Fibroblast of lung (primary cell): ENCODE measurements at places on chromosomes 3 and 15. TPM values are rescaled to one million over a fixed set of nuclear protein-coding genes. Genes with fewer than 3 reads are reported as not detected.

- DNase-seq = peak; percentile 88
Measured at GRCh38 chr3:65713016-65713415, 325.7 kb downstream of the MAGI1 start.

DNA sequence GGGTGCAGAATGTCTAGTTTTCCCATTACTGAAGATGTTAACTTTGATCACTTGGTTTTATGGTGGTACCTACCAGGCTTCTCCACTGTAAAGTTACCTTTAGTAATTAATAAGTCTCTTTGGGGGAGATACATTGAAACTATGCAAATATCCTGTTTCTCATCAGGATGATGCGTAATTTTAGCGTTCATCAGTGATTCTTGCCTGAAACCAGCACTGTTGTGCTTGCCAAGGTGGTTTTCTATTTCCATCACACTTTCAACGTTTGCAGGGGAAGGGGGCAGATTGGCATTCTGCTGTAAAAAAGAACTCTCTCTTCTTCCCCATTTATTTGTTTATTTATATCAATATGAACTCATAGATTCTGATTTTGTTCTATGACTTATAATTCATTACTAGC is 61.0 kb downstream of the SSR3 start:
- no peak for DNase-seq

DNA sequence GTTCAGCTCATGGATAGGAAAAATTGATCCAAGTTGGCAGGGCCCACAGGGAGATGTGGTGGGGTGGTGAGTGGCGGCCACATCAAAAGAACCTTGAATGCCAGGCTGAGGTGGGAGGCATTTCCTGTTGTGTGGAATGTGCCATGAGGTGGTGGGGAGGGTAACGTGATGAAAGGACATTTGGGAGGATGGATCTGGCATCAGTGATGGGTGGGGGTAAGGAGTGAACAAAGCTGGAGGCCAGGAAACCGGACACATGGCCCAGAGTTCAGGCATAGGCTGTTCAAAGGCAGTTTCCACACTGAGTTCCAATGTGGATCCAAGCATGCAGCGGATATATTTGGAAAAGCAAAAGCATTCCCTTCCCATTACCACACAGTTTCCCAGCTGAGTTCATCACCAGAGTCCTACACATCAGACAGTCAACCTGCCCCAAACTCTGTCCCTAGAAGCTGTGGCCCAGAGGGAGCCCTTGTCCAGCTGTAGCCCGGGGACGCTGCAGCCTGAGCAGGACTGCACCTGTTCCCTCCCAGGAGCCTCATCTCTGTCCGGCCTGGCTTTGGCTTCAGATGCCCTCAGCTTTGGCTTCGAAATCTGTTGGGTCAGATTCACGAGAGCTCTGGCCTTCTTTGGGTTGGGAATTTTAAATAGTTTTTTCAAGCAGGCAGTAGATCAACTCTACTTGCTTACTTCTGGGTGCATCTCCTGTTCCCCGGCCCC is 37.8 kb upstream of the GOLGA6B start:
- no peak for DNase-seq

GRCh38 chr3:7397097-7397496 is 536.2 kb downstream of the GRM7 start:
- no peak for DNase-seq

GRCh38 chr15:48555241-48555881 is 90.1 kb downstream of the FBN1 start:
- DNase-seq = peak; percentile 87

DNA sequence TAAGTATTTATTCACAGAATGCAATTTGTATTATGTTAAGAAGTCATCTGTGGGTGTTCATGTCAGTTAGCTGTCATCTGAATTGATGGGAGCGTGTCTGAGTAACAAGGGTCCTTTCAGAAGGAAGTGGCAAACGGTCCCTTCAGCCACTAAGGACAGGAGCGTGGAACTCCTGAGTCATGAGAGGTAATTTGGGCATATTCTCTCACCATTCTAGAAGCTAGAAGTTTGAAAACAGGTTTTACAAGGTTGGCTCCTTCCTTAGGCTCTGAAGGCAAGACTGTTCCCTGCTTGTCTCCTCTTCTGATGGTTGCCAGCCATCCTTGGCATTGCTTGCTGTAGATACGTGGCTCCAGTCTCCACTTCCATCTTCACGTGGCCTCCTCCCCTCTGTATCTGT is 19.7 kb downstream of the ABHD2 start:
- DNase-seq = no peak

DNA sequence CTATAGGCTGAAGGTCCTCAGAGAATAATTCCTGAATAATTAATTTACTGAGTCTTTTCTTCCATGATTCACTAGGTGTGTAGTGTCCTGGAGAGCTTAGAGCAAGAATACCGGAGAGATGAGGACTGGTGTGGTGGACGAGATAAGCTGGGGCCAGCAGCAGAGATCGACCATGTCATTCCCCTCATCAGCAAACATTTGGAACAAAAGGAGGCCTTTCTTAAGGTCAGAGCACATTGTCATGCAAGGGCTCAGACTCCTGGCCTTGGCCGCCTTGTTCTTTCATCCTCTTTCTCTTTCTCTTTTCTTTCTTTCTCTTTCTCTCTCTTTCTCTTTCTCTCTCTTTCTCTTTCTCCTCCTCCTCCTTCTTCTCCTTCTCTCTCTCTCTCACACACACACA is 291.4 kb upstream of the UMPS start:
- no peak for DNase-seq

DNA sequence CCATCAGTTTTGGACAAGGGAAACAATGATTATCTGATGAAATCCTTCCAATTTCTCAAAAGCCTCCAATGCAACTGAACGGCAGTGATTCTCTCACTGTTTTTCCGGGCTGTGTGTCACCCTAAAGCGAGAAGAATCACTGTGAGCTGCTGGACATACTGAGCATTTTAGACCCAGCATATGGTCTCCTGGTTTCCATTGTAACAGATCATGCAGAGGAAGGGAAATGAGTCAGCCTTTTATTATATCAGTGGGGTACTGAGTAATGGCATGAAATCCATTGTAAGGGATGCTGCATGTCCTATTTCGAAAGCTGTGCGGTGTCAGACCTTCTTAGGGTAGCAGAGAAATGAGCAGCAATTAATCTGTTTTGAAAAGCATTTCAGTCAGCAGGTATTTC is 287.1 kb downstream of the IL5RA start:
- no peak for DNase-seq

DNA sequence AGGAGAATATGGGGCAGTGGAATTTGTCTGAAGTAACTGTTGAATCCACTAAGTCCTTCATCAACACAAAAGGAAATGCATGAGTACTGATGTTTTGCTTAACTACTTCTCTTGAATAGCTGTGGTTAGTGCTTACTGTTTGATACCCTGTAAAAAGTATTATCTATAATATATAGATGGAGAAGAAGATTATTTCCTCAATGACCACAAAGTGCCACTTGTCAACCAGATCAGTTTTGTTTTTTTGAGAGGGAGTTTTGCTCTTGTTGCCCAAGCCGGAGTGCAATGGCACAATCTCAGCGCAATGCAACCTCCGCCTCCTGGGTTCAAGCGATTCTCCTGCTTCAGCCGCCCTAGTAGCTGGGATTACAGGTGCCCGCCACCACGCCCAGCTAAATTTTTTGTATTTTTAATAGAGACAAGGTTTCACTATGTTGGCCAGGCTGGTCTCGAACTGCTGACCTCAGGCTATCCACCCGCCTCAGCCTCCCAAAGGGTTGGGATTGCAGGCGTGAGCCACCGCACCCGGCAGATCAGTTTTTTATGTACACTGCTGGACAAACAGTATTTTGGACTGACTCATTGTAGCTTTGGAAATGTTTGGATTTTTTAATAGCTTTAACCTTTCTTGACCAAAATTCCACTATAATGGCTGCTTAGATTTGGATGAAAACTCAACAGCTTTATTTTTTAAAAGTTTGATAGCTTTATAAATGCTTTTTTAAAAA is 1.5 kb upstream of the RPLP1 start:
- no peak for DNase-seq

The HCLS1 gene
- 0.51 and 0.66 TPM in 2 replicates for total RNA-seq

The RTP1 gene
- under 0.01 TPM in 1 of 2 replicates, not detected in the other for total RNA-seq

GRCh38 chr3:58628823-58629562 is 37.6 kb downstream of the FAM3D start:
- DNase-seq = peak; percentile 91

DNA sequence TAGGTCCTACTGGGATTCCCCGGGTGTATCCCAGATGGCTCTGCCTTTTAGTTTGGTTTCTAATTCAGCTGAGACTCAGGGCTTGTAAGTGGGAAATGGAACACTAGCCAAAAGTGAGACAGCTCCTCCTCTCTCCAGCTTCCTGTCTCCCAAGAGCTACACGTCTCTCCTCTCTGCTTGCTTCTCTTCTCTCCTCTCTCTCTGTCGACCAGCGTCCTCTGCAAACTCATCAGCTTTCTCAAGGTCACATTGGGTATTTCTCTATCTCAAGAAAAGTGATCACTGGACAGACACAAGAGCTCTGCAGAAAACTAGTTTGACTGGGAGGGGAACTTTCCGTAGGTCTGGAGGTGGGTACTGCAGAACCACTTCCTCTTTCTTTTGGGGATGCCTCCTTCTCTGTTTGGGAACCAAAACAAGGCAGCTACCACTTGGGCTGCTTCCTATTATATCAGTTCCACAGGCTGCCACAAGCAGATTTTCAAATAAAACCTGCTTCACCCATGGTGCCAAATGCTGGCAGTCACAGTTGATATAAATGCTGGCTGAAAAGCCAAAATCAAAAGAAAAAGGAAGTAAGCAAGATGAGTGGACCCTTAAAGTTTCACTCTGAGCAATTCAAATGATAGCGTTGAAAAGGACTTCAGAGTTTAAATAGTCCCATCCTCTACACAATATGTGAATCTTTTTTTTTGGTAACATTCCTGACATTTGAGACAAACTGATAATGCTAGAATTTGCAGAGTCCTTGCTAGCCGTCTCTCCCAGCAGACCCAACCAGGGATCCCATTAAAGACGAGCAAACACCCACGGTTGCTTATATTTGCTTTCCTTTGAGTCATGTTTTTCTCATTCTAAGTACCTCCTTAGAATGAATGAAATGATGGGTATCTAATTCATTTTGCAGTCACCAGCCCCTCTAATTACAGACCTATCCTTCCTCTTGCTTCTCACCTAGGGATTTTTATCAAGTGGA is 7.2 kb upstream of the DYNC1LI1 start:
- DNase-seq = peak; percentile 53

- DNase-seq = no peak
Measured at GRCh38 chr3:158494673-158495072, 76.3 kb upstream of the MLF1 start.

The PLA2G4D gene
- total RNA-seq = not detected in 2 replicates

- peak; percentile 91 for DNase-seq
Measured at GRCh38 chr3:65963787-65964677, 74.7 kb downstream of the MAGI1 start.

GRCh38 chr3:8143186-8143585 is 358.4 kb upstream of the LMCD1 start:
- peak; percentile 6 for DNase-seq

GRCh38 chr15:48059791-48060190 is 61.0 kb upstream of the SLC24A5 start:
- peak; percentile 74 for DNase-seq

DNA sequence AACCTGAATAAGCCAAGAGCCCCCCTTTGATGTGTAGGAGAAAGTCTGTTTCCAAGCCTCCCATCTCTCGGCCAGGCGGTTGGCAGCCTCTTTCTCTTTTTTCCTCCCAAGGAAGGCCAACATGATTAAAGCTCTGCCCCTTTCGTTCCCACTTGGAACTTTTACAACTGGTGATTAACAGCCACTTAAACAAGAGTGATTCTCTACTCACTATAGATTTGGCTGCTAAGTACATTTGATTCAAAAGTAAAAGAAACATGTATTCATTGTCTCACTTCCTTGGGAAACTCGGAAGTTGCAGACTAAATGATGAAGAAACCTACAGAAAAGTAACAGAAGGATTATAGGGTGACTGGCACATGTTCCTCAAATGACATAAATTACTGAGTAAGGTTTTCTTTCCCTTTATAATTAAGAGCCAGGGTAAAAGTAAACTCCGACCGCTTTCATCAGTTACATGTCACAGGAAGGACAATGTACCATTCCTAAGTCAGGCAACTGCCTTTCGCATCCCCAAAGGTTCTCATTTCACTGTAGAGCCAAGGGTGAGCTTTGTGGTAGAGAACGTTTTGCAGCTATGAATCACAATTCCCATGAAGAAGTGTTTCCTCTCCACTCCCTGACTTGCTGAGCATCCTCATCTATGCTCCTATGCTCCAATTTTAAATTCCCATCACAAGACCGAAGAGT is 72.7 kb downstream of the MB21D2 start:
- DNase-seq = peak; percentile 83
